ENCODE measurements at places on chromosomes 7 and 10.

DNA sequence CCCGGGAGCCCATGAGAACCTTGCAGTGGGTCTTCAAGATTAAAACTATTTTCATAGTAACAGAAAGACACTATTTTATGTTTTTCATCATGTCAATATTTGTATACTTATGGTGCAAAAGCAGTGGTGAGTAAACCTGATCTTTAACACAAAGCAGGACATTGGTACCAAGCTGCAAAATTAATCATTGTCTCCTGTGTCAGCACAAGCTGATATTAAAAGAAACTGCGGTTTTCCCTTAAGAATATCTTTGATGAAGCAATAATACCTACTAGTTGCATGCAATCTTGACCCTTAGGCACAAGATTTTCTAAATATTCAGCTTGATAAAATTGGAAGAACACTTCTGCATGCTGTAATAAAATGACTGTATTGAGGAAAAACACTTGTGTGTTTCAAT is 121.7 kb downstream of the MDFIC start:
- DNase-seq: no peak

- no peak for DNase-seq
These were observed 21.4 kb downstream of the AUTS2 start for GRCh38 chr7:69619635-69620034.

DNA sequence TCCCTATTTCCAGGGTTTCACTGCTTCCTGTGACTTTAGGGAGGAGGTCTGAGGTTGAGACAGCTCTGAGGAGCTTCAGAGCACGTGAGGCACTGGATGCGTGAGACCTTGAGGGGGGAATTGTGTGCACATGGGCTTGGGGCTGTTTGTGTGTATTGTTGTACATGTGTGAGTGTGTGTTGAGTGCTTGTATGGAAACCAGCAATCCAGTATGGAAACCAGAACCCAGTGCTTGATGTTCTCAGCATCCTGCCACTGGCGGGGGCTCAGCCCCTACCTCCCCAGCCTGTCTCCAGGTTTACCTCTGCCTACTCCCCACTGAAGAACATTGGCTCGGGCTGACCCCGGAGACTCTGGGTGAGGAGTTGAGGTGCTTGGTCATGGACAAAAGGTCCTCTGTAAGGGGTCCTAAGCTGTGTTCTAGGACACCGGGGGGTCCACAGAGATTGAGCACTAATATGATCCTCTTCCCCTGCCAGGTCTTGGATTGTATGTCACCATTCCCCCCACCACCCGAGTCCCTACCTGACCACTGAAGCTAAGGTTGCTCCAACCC is 20.8 kb downstream of the SFTPD start:
- DNase-seq: no peak

DNA sequence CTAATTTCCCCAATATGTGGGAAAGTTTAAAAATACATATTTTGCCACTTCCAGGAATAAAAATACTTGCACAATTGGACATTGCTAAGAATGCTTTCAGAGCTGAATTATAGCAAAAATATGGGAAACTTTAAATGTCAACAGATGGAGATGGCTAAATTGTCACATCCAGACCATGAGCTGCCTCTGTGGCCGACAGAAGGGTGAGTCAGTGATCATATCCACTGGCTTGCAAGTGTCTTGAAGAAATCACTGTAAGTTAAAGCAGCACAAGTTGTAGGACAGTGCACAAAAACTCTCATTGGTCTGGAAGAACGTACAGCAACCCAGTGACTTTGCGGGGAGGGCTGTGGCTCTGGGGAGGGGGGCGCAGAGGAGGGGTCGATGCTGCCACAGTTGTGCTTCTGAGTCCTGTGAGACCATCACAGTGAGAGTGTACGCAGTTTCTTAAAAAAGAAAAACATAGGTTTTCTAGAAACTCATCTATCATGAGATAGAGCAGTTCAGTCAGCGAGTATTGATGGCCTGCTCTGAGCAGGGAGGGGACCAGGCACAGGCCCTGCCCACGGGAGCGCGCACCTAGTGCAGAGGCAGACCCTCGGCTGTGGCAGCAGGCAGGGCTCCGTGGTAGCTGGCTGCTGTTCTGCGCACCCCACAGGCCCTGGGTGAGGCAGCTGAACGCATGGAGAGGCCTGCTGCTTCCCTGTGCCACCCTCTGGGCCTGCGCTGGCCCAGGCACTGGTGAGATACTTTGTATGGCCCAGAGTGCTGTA is 25.5 kb downstream of the LRRC27 start:
- DNase-seq: no peak

GRCh38 chr7:1969459-1970284 is 263.1 kb downstream of the MAD1L1 start:
- no peak for DNase-seq

GRCh38 chr10:79238158-79238520 is 109.1 kb upstream of the PPIF start:
- no peak for DNase-seq

- no peak for DNase-seq
These were observed 184.2 kb downstream of the STK31 start for GRCh38 chr7:23893942-23894891.

DNA sequence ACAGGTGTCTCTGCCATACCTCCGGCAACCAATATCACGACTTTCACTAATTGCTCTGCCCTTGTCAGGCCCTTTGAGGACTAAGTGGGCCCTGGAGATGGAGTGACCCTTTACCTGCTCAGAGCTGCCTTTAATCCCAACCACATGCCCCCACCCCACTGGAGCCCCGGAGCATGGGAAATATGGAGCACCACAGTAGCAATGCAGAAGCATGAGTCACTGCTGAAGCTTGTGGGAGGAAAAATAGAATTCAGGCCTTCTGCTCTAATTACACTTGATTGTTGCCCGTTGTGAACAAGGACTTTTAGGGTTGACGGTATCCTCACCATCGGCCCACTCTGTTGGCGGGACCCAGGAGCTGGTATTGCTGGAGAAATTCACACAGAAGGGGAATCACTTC is 52.5 kb upstream of the FRMD4A start:
- no peak for DNase-seq

- DNase-seq: no peak
These were observed 1183.2 kb upstream of the CELF2 start for GRCh38 chr10:9834434-9834833.

DNA sequence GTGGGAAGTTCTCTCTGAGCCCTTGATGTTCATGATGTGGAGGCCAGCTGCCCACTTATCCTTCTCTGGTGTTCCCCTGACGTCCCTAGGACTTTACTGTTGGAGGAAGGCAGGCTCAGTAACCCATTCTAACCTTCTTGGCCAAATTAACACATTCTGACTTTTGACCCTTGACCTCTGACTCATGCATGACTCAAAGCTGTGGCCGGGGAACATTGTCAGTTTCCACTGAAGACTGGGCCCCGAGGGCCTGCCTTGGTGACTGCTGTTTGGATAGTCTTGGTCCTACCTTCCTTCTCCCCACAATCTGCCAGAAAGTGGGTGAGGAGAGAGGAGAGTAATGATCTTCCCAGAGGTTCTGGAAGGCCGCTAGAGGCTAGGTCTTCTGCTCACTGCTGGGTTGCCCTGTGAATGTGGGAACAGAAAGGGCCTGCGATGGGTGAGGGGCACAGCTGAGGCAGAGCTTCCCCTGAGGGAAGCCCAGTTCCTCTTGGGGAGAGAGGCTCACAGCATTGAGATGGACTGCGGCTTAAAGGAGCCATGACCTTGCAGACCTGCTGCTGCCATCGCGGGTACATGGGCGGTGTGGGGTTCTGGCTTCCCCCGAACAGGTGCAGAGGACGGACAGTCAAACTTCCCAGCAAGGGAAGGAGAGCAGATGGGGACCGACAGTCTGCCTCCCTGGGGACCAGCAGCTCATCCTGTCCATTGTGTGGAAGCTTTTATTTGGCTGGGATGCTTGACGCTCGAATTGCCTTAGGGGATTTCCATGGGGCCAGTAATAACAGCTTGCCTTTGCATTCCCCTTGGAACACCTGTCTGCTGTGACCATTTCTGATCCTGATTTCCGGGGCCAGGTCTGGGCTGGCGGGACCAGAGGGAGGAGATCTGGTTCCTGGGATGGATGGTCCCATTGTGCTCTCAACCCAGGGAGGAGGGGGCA is 43.8 kb downstream of the ADAMTS14 start:
- DNase-seq: no peak

GRCh38 chr7:36303202-36304098 is 86.2 kb upstream of the ANLN start:
- peak; percentile 33 for DNase-seq

GRCh38 chr7:3003936-3004335 is 39.7 kb downstream of the CARD11 start:
- no peak for DNase-seq

DNA sequence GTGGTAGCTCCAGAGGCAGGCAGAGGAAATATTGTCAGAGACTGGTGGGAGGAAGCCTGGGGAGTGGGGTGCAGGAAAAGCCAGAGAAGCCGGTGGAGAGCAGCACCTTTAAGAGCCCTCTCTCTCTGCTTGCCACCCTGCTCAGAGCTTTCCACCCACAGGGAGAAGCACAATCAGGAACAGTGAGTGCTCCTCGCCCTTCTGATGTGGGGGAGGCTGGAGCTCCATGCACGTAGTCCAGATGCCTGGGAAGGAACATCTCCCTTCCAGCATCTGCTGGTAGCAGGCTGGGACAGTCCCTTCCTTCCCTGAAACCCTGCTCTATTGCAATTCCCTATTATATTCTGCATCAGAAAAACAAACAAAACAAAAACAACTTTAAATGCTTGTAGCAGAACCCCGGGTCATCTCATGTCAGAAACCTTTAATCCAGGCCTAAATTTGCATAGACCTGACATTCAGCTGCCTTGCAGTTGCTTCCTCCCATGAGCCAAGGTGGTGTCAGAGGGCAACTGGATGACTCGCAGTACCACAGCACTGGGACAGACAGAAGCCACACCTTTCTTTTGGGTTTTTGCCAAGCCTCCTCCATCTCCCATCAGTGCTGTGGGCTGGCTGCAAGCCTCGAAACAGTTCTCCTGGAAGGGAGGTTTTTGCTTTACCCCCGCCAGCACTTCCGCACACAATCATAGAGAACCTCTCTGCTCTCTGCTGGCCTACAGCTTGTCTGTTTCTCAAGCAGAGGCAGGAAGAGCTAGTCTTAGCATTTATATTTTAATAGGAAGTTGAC is 13.1 kb downstream of the AVPI1 start:
- DNase-seq: no peak

- no peak for DNase-seq
These were observed 422.0 kb downstream of the CDC14C start for GRCh38 chr7:49346195-49346899.

- DNase-seq: no peak
These were observed 63.0 kb downstream of the CCDC71L start for GRCh38 chr7:106597751-106598546.

GRCh38 chr10:11757821-11758463 is 15.8 kb downstream of the ECHDC3 start:
- peak; percentile 82 for DNase-seq

- peak; percentile 59 for DNase-seq
These were observed 35.4 kb upstream of the ZNF107 start for GRCh38 chr7:64630496-64630895.

- DNase-seq: peak; percentile 53
These were observed 78.8 kb downstream of the ELMO1 start for GRCh38 chr7:37369906-37370305.

- DNase-seq: no peak
These were observed 30.7 kb upstream of the HPSE2 start for GRCh38 chr10:99266383-99266782.

DNA sequence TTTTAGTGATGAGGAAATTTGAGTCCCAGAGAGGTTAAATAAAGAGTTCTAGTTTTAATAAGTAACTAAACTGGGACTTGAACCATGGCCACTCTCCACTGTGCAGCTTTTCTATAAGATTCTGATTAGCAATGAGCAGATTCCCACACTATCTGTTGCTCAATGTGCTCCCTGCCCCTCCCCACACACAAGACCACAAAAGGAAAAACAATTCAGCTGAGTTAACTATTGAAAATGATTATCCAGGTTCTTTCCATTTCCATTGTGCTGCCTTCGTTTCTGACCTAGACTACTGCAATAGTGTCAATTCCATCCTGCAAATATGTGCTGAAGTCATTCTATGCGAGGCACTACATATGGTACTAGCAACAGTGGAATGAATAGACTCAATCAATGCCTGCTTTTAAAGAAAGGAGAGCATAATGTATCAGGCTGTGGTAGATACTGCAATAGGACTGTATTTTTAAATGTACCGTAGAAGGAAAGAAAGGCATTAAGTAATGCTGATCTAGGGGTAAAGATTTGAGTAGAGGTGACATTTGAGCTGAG is 97.0 kb downstream of the SEMA3C start:
- DNase-seq: no peak

GRCh38 chr7:32167256-32167655 is 97.0 kb upstream of the PDE1C start:
- DNase-seq: no peak

DNA sequence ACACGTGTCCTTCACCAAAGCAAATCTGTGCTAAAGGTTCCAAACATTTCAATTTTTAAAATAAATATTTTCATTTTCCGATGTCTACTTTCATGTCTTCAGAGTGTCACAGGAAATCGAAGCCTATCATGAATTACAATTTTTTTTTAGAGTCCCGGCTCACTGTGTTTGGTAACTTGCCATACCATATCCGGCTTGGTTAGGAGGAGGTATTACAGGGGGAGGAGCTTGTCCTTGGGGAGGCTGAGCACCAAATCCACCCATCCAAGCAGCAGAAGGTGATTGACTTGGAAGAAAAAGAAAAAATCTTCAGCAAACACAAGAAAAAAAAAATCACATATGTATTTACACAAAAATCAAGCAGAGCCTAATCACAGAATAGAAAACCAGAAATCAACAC is 21.3 kb downstream of the TIAL1 start:
- DNase-seq: peak; percentile 42

- no peak for DNase-seq
These were observed 626.5 kb downstream of the SDK1 start for GRCh38 chr7:3927446-3928110.

DNA sequence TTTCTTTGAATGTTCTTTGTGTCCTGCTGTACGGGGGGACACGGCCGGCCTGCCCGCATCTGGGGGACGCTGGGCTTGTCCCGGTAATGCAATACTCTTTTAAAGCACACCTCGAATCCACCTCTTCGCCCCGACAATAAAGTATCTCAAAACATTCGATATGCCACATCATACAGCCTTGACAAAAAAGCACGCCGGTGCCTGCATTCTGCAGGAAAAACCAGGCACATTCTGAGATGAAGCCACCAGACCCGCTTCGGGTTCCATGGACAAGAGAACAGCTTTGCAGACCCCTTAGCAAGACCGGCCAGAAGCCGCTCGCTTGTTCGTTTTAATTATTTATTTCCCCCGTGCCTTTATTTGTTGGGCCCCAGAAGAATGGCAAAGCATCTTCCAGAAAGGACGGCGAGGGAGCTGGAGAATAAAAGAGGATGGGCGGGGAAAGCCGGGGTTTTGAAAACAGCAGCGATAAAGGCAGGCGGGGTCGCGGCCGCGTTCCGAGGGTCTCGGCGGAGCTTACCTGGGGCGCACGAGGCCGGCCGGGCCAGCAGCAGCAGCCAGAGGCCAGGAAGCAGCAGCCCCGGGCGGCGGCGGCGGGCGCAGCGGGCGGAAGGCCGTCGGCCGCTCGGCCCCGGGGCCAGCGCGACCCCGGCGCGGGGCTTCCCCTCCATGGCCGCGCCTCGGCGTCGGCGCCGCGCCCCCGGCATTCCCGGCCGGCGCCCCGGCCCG is 462 bp downstream of the KIAA1549 start:
- DNase-seq: no peak
